ENCODE measurements at places on chromosomes 7 and 10.

DNA sequence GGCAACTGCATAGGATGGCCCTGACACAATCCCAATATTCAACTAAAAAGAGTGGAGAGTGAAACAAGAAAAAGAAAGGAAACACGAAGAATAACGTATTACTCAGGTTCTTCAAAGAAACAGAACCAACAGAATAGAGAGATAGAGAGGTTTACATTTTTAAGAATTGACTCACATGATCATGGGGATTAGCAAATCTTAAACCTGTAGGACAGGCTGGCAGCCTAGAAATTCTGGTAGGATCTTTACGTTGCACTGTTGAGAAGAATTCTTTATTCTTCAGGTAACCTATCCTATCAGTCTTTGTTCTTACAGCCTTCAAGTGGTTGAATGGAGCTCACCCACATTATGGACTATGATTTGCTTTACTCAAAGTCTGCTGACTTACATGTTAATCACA is 103.9 kb downstream of the AASS start:
- no peak for DNase-seq

DNA sequence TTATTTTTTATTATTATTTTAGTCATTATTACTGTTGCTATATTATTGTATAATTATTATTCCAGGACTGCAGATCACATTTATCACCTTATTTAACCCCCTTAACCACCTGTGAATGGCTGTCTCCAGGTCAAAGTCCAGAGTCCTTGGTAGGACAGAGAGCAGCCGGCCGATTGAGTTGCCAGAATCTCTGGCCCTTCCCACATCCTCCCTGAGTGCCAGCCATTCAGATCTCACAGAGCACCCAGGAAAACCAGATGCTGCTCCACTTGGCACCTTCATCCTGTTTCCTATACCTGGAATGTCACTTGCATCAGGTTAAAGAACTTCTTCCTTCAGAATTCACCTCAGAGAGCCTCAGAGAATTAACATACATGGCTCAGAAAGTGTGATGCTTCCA is 101.1 kb downstream of the ELAPOR2 start:
- DNase-seq = no peak

- no peak for DNase-seq
These were observed 820.7 kb downstream of the GRID1 start for GRCh38 chr10:85545874-85546273.

DNA sequence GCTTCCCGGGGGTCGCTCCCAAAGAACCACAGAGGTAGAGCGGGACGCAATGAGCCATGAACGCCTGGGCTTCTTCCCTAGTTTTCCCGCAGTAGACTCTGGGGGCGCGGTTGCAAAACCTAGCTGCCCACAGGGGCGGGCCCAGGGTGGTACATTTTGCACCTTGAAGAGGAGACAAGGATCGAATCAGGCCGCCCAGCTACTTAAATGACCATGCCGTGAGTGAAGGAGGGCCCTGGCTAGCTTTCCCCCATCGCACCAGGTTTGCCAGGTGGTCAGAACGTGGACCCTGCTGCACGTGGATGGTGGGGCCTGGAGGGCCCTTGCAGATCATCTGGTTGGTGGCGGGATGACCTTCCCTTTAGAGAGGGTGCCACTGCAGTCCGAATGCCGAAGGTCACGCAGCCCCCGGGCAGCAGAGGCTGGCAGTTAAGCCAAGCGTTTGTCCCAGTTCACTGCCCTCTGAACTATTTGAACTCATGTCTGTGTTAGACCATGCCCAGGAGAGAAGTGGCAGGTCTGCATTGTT is 604 bp upstream of the SHTN1 start:
- no peak for DNase-seq

GRCh38 chr7:98724591-98724990 is 107.5 kb downstream of the NPTX2 start:
- DNase-seq = no peak

GRCh38 chr10:96664563-96664962 is 55.8 kb downstream of the PIK3AP1 start:
- no peak for DNase-seq

DNA sequence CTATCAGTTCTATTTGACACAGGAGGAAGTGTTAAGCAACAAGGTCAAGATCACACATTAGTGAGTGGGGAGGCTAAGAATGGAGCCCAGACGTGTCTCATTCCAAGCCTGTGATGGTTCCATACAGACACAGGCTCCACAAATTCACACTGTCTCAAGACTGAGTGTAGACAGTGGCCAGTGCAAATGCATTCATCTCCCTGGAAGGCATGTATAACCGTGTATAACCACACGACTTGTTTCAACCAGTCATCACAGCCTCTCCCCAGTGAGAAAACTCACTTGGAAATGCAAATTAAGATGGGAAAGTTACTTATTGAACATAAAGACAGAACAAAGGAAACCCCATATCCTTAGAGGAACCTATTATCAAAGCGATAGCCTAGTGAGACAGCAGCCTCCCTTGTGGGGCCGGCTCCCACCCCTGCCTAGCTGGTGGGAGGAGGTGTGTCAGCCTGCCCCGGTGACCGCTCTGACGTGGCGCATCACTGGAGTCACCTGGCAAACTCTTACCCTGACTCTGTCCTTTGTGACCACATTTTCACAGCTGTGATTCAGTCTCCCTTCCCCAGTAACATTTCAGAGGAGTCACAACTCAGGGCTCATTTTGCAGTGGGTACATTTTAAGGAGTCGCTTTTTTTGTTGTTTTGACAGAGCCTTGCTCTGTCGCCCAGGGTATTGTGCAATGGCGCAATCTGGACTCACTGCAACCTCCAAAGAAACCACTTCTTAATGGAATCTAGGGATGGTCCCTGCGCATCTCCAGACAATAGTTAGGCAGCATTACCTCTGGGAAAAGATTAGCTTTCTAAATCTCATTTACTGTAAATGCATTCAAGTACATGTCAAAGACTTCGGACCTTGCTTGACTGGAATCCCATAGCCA is 126.6 kb upstream of the PARD3 start:
- DNase-seq = no peak

- DNase-seq = no peak
These were observed 764 bp upstream of the TCF7L2 start for GRCh38 chr10:112949143-112949823.

GRCh38 chr7:149727899-149728476 is 45.4 kb downstream of the ZNF467 start:
- DNase-seq = no peak

- no peak for DNase-seq
These were observed 198.3 kb downstream of the WDR11 start for GRCh38 chr10:121049489-121049888.

- DNase-seq = no peak
These were observed 51.3 kb upstream of the PIK3CG start for GRCh38 chr7:106813705-106814305.

DNA sequence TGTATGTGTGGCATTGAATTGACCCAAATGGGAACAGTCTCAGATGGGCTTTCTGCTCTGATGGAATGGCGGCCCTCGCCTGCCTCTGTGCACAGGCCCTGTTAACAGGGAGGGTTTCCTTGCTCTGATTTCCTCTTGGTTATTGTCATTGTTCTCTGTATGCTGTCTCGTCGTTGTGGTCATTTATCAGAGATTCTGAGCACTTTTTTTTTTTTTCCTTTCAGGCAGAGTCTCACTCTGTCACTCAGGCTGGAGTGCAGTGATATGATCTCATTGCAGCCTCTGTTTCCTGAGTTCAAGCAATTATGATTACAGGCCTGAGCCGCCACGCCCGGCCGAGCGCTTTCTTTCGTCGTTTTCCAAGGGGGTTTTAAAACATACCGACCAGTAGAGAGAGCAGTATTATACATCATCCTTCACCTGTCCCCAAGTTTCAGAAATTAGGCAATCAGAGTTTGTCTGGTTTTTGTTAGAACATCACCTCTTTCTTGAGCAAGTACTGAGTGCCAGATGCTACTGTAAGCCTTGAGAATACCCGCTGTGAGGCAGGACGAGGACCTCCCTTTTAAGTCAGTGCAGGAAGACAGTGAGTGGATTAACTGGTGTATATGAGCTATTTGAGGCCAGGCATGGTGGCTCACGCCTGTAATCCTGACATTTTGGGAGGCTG is 6.5 kb downstream of the CHST12 start:
- no peak for DNase-seq

DNA sequence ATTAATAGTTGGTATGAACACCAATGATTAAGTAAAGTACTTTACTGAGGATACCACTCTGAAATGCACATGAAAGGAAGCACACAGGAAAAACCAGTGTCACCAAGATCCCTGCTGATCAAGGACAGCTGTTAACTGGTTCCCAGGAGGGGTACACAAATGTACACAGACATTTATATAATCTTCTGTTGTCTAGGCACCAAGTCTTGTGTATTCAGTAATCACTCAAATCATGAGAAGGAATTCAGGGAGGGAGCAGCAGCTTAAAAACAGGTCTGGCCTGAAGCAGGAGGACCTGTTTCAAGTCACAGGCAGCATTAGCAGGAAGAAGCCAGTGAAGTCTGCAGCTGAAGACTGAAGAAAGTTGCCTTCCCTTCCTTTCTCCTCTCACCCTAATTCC is 18.7 kb downstream of the MPP7 start:
- no peak for DNase-seq

DNA sequence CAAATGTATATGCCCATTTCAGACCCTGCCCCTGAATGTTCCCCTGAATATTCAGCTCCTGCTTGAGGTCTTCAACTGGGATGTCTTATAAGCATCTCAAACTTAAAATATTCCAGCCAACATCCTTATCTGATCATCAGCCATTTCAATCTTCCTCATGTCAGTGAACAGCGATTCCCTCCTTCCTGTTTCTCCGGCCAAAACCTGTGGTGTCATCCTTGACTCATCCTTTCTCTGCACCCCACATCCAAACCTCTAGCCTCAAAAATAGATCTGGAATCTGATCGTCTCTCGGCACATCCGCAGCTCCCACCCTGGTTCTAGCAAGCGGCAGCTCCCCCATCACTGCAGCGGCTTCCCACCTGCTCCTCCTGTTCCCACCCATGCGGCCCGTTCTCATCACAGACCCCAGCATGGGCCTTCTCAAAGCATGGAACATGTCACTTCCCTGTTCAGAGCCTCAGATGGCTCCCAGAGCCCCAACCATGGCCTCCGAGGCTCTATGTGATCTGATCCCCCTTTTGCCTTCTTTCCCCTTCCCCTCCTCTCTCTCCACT is 165.7 kb downstream of the HECW1 start:
- DNase-seq = no peak

DNA sequence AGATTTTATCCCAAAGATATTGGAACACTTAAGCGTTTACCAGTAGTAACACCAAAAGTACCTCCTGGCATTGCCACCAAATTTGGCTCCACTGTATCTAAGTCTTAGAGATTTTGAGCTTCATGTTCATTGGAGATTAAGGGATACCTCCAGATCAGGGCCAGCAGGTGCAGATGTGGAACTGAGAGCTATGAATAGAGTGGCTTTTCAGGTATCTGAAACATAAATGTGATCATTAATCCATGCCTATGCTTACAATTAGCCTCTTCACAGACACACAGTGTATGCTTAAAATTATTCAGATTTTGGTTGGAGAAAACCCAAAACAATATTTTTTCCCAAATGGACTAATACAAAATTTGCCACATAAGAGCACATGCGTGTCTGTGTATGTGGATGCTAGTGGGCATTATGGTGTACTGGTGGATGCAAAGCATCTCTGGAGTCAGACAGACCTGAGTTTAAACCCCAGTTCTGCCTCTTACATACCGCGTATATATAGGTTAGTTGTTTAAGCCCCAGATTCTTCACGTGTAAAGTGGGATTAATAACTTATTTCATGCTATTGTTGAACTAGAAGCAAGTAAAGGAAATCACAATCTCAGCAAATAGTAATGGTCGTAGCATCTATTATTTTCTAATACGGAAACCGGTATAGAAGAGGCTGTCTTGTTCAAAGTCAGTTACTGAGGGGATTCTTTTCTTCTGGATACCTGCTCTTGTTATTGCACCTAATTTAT is 6.8 kb upstream of the LRRC4 start:
- DNase-seq = no peak

- DNase-seq = no peak
These were observed 114.3 kb upstream of the ODAD2 start for GRCh38 chr10:28113202-28113601.

DNA sequence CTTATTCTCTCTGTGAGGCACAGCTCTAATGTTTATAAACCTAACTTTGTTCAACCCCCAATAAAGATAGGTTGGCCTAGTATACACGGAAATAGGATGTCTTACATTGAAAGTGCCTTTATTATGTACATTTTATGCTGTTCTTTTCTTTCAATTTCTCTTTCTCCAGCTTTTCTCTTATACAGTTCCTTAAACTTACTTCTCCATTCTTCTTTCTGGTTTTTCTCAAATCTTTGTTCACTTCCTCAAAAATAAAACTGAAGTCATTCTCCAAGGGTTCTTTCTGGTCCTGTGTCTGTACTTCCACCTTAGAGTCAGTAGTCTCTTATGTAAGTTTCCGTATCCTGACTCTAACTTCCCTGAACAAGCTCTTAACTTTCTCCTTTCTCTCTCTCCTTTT is 29.2 kb upstream of the NAMPT start:
- DNase-seq = no peak

DNA sequence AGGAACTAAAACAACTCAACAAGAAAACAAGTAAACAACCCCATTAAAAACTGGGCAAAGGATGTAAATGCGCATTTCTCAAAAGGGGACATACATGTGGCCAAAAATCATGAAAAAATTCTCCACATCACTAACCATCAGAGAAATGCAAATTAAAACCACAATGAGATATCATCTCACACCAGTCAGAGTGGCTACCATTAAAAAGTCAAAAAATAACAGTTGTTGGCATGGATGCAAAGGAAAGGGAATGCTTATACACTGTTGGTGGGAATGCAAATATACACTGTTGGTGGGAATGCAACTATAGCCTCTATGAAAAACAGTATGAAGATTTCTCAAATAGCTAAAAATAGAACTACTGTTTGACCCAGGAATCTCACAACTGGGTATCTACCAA is 60.0 kb upstream of the LANCL2 start:
- no peak for DNase-seq

- DNase-seq = peak; percentile 89
These were observed 7.6 kb upstream of the ORAI2 start for GRCh38 chr7:102425639-102426267.

GRCh38 chr7:117631652-117632051 is 151.8 kb downstream of the CFTR start:
- no peak for DNase-seq

DNA sequence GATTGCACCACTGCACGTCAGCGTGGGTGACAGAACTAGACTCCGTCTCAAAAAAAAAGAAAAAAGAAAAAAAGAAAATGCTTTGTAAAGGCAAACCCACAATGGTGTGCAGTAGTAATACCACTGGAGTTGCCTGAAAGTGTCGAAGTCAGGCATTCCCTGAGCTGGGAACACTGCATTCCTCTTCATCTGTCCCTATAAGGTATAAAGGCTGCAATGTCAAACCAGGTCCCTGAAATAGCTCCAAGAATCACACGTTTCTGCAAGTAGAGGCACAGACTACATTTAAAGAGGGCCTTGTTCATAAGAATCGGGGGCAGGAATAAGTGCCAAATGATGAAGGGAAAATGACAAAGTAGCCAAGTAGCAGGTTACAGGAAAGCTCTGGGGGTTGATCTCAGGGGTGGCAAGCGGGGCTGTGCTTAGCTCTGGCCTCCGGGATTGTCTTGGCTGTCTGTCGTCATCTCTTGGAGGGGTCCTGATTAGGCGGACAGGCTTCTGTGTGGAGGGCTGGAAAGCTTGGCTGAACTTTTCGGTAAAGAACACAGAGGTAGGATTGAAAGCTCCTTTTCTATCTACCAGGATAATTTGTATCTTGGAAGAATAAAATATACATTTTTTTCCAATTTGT is 109.1 kb downstream of the PFKFB3 start:
- no peak for DNase-seq
